ENCODE measurements at places on chromosomes 6 and 20.
A peak's percentile ranks its signal among the peaks of the same experiment; 100 is the strongest.

GRCh38 chr6:157898169-157898568 lies 75.1 kb downstream of the SNX9 start:
- DNase-seq = no peak

- DNase-seq = peak; percentile 27
Measured at GRCh38 chr6:1851681-1852456, 242.2 kb downstream of the FOXC1 start.

- DNase-seq = no peak
Measured at GRCh38 chr6:17448165-17448564, 54.8 kb downstream of the CAP2 start.

DNA sequence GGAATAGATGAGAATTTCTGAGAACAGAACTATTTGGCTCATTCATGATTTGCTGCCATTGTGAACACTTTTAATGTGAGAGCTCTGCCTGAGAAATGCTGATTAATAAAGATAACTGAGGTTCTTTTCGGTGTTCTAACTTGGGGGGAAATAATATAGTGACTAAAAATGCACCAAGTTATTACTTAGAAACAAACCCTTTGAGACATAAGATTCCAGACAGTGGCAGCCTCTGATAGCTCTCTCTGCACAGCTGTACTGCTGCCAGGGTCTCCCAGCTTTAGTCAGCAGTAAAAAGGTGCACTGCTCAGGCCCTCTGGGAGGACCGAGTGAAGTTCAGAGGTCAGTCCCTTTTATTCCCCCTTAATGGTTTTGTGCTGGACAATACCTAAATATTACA lies 2.5 kb upstream of the PRDM1 start:
- no peak for DNase-seq

DNA sequence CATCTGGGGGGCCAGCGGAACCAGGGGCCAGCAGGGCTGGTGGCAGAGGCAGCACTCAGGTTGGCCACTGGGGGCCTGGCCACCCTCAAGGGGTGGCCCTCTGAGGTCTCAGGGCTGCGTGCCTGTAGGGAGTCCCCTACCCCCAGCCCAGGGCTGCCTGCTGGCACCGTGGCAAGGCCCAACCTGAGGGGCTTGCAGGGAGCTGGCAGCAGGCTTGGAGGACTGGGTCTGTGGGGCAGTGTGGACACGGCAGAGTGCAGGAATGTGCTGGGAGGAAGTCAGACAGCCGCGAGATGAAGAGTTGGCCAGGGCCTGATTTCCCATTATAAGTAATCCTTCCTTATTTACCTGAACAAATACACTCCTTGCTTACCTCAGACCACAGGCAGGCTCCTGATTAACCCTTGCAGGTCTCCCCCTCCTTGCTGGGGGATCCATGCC lies at the start of gene SPDEF:
SPDEF (minus strand) TSS at position 299 of the 441 bp plus-strand sequence. CDS start 11,874 bp downstream, outside the sequence.
- DNase-seq = no peak

- no peak for DNase-seq
Measured at GRCh38 chr6:73108949-73109348, 116.3 kb downstream of the KHDC1L start.

GRCh38 chr6:3963426-3963825 lies 114.3 kb downstream of the FAM50B start:
- no peak for DNase-seq

- DNase-seq = peak; percentile 10
Measured at GRCh38 chr20:51372176-51372803, 170.2 kb downstream of the NFATC2 start.

- no peak for DNase-seq
Measured at GRCh38 chr6:160962835-160963623, 28.5 kb upstream of the MAP3K4 start.

- no peak for DNase-seq
Measured at GRCh38 chr6:154594496-154595198, 84.2 kb upstream of the CNKSR3 start.
